Dorsolateral prefrontal cortex (tissue), 122 donors: ENCODE measurements at places on chromosomes 3 and 15. TPM values are rescaled to one million over a fixed set of nuclear protein-coding genes. Genes with fewer than 3 reads are reported as not detected.

- DNase-seq: no peak
Observed at GRCh38 chr15:67468416-67468815, 52.5 kb upstream of the C15orf61 start.

DNA sequence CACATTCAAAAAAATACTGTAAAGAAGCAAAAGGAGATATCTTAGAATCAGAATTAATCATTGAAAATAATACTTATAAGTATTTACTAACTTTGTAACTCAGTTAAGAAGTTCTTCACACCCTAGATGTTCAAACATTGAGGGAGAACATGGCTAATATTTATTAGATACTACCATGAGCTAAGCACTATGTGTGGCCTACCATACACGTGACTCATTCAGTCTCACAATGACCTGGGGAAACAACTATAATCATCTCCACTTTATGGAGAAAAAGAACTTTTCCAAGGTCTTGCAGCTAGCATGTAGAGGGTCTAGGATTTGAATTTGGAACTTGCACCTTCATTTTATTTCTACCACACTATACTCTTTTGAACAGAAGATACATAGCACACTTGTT, 361.9 kb upstream of the CFAP20DC start:
- DNase-seq: no peak

DNA sequence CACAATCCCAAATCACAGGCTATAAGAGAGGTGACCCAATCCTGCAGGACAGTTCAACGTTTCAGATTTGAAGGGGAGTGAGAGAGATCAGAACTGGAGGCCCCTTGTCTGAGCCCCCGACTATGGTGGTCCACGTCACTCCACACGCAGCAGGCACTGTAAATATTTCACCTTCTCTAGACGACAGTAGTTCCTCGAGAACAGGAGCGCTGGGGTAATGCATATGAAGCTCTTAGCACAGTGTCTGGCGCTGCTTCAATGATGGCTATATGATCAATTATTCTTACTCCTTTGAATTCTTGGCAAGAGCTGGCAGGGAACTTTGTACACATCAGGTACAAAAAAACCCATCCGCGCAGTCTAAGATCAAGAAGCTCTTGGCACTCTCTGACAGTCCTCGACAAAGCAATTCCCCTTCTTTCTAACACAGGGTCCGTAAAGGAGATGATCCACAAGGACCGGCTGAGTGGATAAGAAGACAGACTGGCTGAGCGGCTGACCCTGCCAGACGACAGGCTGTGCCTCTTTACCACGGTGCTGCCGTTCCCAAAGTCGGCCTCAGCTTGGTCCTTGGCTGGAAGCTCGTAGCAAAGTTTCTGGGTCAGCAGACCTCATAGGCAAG, 522 bp upstream of the NRROS start:
- DNase-seq: peak; percentile 1

GRCh38 chr3:21624524-21624923, 126.5 kb downstream of the ZNF385D start:
- DNase-seq: no peak

DNA sequence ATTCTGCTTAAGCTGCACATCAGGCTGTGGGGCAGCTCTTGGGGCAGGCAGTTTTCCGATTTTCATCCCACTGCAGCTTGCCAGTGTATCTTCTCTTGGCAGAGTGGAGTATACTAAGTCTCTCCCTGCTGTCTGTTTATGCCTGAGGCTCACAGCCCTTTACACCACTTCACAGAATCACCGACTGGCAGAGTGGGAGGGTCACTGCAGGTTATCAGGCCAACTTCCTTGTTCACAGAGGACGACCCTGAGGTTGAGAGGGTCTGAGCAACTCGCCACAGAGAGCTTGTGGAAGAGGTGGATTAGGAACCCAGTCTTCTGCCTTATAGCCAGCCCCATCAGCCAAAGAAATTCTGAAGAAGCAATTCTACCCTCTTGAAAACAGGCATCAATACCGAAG, 30.9 kb downstream of the KIF9 start:
- DNase-seq: no peak

- no peak for DNase-seq
Observed at GRCh38 chr3:139769796-139770195, 92.0 kb upstream of the NMNAT3 start.

DNA sequence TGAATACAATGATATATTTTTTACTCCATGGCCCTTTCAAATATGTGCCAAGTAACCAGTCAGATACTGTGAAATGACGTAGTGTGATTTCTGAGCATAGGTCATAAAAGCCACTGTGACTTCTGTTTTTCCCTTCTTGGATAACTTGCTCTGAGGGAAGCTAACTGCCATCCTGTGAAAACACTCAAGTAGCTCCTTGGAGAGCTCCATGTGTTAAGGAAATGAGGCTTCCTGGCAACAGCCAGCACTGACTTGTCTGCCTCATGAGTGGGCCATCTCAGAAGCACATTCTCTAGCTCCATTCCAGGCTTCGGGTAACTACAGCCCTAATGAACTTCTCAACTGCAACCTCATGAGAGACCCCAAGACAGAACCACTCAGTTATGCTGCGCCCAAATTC, 9.5 kb upstream of the CCDC80 start:
- no peak for DNase-seq

Gene PLSCR5
- total RNA-seq: not detected

Gene TP63
- 0.67 TPM for total RNA-seq

DNA sequence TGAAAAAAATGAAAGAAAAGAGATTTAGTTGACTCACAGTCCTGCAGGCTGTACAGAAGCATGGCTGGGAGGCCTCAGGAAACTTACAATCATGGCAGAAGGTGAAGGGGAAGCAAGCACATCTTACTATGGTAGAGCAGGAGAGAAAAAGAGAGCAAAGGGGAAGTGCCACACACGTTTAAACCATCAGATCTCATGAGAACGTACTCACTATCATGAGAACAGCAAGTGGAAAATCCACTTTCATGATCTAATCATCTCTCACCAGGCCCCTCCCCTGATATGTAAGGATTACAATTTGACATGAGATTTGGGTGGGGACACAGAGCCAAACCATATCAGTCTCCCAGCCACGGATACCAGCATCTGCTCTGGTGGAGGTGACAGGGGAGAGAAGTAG, 50.8 kb upstream of the CPOX start:
- DNase-seq: no peak
